ENCODE measurements at places on chromosomes 6 and 20. TPM values are rescaled to one million over a fixed set of nuclear protein-coding genes. Genes with fewer than 3 reads are reported as not detected.

The FAM110A gene
- 34.7 TPM for total RNA-seq

The RSPO4 gene
- not detected for total RNA-seq

The CEBPB gene
- 36.5 TPM for total RNA-seq

The CUL7 gene
- total RNA-seq = 13.0 TPM

The SDC4 gene
- 28.1 TPM for total RNA-seq

The NINL gene
- total RNA-seq = 2.8 TPM

The MLIP gene
- total RNA-seq = not detected

The SMAP1 gene
- 48.6 TPM for total RNA-seq

The SALL4 gene
- total RNA-seq = not detected

The SLC17A4 gene
- not detected for total RNA-seq

The RPS6KA2 gene
- 6.3 TPM for total RNA-seq

The STMN3 gene
- 20.9 TPM for total RNA-seq

The ZNF76 gene
- total RNA-seq = 42.7 TPM

The TMC2 gene
- total RNA-seq = not detected

The TCP11 gene
- total RNA-seq = not detected

The GLP1R gene
- not detected for total RNA-seq

The CLVS2 gene
- not detected for total RNA-seq

The VWA7 gene
- total RNA-seq = 11.0 TPM

The FAM217A gene
- not detected for total RNA-seq

The IP6K3 gene
- total RNA-seq = not detected

The NRSN1 gene
- total RNA-seq = not detected

The UST gene
- total RNA-seq = 0.93 TPM

The SLC22A2 gene
- not detected for total RNA-seq

The TRIM40 gene
- total RNA-seq = not detected

The ZBP1 gene
- total RNA-seq = 57.7 TPM

The TP53TG5 gene
- total RNA-seq = not detected

The TAP1 gene
- 412 TPM for total RNA-seq

The DXO gene
- 17.5 TPM for total RNA-seq

The RFX6 gene
- not detected for total RNA-seq

The ACTR5 gene
- 9.9 TPM for total RNA-seq

The LHFPL5 gene
- total RNA-seq = not detected

The ZSCAN31 gene
- total RNA-seq = 0.88 TPM

The CD93 gene
- 5.6 TPM for total RNA-seq

The MUC22 gene
- not detected for total RNA-seq

The RBPJL gene
- not detected for total RNA-seq

The DST gene
- 5.4 TPM for total RNA-seq

The C6orf163 gene
- total RNA-seq = 1.4 TPM

The HLA-DRB1 gene
- 155 TPM for total RNA-seq

The SAPCD1 gene
- total RNA-seq = 14.6 TPM

The RAB23 gene
- 3.5 TPM for total RNA-seq

The KIAA0408 gene
- total RNA-seq = 12.2 TPM

The CLPSL2 gene
- total RNA-seq = not detected

The OPN5 gene
- not detected for total RNA-seq

The SRMS gene
- total RNA-seq = not detected

The POU3F2 gene
- total RNA-seq = not detected

The PI16 gene
- total RNA-seq = 7.3 TPM

The MACROD2 gene
- total RNA-seq = not detected

The EYS gene
- total RNA-seq = not detected

The RGS19 gene
- 122 TPM for total RNA-seq

Measured in activated CD4-positive, alpha-beta memory T cell treated with anti-CD3 and anti-CD28 coated beads, Interleukin-2, amount 10 ng/mL, durations not matched to agents 7 days and 5 days (primary cell).